ENCODE measurements at places on chromosomes 2 and 18.

GRCh38 chr18:79790996-79791972, 6.5 kb upstream of the KCNG2 start:
- no peak for DNase-seq

- no peak for DNase-seq
Measured at GRCh38 chr2:32553829-32554432, 73.9 kb upstream of the TTC27 start.

DNA sequence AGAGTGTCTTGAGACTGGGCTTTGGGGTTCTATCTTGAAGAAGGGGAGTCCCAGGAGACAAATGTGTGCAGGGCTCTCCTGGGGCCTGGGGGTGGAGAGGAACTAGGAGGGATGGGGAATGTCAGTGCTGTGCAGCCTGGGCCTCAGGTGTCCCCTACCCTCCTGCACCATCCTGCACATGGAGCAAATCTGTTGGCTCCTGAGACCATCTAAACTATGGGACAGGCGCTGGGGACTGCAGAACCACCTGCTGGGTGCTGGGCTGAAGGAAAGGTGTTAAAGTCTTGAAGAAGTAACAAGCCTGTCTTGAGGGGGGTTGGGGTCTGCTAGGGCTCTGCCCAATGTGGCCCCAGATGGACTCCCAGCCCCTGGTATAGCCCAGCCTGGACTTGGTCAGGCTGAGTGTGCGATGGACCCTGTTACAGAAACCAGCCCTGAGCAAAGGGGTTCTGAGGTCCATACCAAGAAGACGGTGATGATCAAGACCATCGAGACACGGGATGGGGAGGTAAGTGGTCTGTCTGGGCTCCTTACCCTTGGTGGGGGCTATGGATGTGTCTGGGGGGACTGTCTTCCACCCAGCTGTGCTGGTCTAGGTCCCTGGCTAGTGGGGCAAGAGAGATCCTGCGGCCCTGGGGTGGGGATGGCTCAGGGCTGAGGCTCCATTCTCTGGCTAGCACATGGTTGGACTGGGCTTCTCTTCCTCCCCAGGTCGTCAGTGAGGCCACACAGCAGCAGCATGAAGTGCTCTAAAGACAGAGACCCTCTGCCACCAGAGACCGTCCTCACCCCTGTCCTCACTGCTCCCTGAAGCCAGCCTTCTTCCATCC, 7.3 kb downstream of the DES start:
- DNase-seq = no peak

GRCh38 chr2:156826341-156826933, 390.3 kb downstream of the GPD2 start:
- no peak for DNase-seq

- DNase-seq = no peak
Measured at GRCh38 chr2:146912536-146912935, 932.3 kb upstream of the ACVR2A start.

DNA sequence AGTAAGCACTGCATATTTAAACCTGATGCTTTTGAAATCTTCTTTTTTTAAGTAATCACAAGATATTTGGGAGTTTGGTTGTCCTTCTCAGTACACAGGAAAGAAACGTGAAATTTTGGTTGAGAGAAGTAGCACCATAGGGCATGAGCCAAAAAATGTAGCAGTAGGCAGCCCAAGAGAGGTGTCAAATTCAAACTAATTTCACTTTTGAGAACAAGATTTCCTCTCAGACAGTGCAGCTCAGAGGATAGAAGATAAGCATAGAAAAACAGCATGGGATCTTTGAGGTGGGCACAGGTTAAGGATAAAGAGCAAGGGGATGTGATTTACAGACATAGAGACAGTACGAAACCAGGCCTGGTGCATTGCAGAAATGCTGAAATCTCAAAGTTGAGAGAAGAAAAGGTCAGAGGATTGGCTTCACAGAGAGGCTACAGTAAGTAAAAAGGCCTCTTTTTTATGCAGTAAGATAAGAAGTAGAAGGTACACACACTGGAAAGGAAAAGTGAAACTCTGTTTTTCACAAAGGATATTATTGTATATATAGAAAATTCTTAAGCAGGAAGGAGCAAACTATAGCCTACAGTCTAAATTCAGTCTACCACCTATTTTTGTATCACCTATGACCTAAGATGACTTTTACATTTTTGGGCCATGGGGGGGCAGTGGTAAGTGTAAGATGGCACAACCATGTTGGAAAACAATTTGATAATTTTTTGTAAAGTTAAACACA, 89.8 kb downstream of the PKP4 start:
- no peak for DNase-seq

DNA sequence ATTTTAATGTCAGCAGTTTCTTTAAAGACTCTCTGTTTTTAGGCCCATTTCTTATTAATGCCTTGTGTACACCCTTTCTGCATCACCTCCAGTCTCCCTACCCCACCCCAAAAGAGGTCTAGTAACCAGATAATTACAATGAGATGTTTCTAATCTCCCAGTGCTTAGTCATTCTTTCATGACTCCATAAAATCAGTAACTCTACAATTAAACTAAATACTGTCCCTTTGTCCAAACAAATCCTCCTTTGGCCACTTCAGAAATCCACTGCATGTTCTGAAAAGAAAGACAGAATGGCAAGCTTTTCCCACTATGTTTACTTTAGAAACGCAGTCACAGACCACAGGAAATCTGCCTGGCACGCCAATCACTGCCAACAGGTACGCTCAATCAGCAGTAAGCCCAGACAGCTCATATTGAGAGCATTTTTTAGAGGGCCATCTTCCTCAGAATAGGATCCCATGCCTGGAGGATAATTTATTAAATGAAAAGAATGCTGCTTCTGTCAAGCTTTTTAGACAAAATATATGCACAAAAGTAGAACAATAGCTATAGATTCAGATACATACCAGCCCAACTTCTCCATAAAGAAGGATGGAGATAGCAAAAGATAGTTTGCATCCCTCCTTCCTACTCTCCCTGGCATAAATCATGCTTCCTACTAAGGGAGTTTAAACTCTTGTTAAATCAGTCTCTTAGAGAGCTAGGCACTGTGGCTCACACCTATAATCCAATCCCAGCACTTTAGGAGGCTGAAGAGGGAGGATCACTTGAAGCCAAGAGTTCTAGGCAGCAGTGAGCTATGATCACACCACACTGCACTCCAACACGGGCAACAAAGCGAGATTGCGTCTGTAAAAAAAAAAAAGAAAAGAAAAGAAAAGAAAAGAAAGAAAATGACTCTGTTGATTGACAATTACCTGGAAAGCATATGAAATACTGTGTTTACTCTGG, 14.6 kb downstream of the CLASP1 start:
- no peak for DNase-seq

- DNase-seq = no peak
Measured at GRCh38 chr2:174675615-174676014, 78.0 kb upstream of the WIPF1 start.

DNA sequence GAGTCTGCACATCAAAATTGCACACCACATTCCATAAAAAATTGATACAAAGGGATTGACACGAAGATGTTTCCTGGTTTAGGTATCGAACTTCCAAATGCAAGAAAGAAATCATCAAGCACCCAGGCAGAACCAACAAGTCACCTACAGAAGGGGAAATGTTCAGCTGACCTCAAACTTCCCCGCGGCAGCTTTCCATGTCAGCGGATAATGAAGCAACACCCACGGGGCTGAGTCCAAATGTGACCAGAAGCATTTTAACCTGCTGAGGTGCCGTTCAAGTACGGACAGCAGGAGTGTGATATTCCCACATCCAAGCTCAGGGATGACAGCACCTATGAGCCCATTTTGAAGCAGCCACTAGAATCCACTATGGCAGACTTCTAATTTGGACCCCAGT, 124.9 kb downstream of the GALNT14 start:
- no peak for DNase-seq

Measured in activated CD4-positive, alpha-beta T cell treated with anti-CD3 and anti-CD28 coated beads, Interleukin-2, amount 50 U/mL, for 24 hours (primary cell).